Tibial nerve (tissue), 4 donors: ENCODE measurements at places on chromosomes 2 and 18.

GRCh38 chr2:147558620-147559019, 286.2 kb upstream of the ACVR2A start:
- H3K27me3 ChIP-seq = no peaks in the 10 kb centered on the region
- H3K36me3 ChIP-seq = no peaks in the 10 kb centered on the region
- H3K4me1 ChIP-seq = peaks cover 5% of the 10 kb centered on the region
- no peak for DNase-seq
- no peak overlapping the region for H3K4me3 ChIP-seq

- no peaks in the 10 kb centered on the region for H3K27me3 ChIP-seq
- H3K27ac ChIP-seq = no peak overlapping the region
Observed at GRCh38 chr18:12750076-12750714, 47.4 kb downstream of the PSMG2 start.

- no peak overlapping the region for H3K4me3 ChIP-seq
- no peaks in the 10 kb centered on the region for H3K27me3 ChIP-seq
- no peaks in the 10 kb centered on the region for H3K4me1 ChIP-seq
- H3K27ac ChIP-seq = no peak overlapping the region
- no peak for DNase-seq
Observed at GRCh38 chr2:47373747-47374146, 29.2 kb upstream of the MSH2 start.

DNA sequence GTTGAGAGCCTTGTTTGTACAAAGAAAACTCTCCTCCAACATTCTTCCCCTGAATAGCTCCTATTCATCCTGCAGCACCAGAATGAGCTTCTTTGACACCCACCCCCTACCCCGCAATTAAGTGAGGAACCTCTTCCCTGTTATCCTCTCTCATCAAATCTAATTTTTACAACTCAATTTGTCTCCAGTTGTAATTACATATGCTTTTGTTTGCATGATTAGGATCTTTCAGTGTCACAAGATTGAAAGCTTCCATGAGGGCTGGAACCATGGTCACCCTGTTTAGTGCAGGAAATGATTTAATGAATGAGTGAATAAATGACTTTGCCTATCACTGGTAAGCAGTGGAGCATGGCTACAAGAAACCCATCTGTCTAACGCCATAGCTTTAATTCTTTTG, 334.6 kb upstream of the KLHL29 start:
- H3K36me3 ChIP-seq = no peaks in the 10 kb centered on the region
- DNase-seq = no peak
- H3K27ac ChIP-seq = no peak overlapping the region
- no peak overlapping the region for H3K4me3 ChIP-seq

- H3K4me3 ChIP-seq = no peak overlapping the region
- no peaks in the 10 kb centered on the region for H3K4me1 ChIP-seq
- DNase-seq = no peak
- no peaks in the 10 kb centered on the region for H3K27me3 ChIP-seq
Observed at GRCh38 chr18:73509460-73509859, 638.2 kb downstream of the FBXO15 start.

DNA sequence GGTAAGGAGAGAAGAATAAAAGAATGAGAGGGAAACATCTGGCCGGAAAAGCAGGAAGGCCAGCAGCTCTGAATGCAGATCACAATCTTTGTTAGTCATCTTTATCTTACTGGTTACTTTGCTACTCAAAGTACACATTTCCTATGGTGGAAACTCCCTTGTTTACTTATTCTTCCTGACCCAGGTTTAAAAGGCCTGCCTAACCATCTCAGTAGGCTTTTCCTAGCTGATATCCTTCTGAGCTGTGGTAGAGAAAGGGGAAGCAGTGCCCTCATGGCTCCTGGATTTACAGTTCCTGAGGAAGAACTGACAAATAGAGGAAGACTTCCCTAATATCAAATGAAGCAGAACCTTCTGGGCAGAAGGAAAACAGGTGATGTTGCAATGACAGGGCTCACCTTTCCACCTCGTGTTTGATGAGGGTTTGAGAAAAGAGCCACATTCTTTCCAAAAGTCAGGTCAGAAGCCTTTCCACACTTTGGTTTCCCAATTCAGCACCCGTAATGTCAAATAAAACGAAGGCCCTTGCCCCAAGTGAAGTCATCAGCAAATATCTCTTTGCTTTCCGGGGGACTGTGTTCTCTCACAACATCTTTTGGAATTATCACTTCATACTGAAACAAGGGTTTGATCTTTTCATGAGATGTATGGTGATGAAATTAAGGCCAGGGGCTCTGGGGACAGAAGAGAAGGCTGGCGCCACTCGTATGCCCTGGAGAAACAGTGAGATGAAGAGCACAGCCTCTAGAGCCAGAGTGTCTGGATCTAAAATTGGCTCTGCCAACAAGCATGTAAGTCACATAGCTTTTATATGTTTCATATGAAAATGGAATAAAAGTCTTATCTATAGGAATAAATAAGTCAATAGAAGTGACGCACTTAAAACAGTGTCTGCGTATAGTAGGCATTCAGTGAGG, 26.7 kb upstream of the APOB start:
- no peaks in the 10 kb centered on the region for H3K36me3 ChIP-seq
- no peaks in the 10 kb centered on the region for H3K27me3 ChIP-seq
- DNase-seq = no peak
- H3K27ac ChIP-seq = no peak overlapping the region
- no peak overlapping the region for H3K4me3 ChIP-seq

- H3K4me3 ChIP-seq = no peak overlapping the region
- H3K27ac ChIP-seq = no peak overlapping the region
- DNase-seq = no peak
- H3K4me1 ChIP-seq = no peaks in the 10 kb centered on the region
Observed at GRCh38 chr2:232951891-232952290, 61.2 kb downstream of the NGEF start.

DNA sequence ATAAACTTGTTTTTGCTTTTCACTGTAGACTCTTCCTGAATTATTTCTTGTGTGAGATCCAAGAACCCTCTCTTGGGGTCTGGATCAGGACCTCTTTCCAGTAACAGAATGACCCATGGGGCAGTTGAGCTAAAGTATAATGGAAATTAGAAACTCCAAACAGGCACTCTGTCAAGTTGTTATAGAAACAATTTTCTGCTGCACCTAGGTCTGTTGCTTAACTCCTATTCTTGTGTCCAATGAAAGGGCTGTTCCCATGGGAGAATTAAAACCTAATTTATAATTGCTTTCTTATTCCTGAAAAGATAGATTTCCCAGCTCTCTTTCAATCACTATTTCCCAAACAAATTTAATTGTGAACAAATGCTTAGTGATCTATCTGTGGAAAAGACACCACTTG, 1341.3 kb upstream of the PIK3C3 start:
- no peaks in the 10 kb centered on the region for H3K4me1 ChIP-seq
- no peaks in the 10 kb centered on the region for H3K36me3 ChIP-seq
- no peak for DNase-seq
- H3K27me3 ChIP-seq = no peaks in the 10 kb centered on the region

- no peaks in the 10 kb centered on the region for H3K4me1 ChIP-seq
- DNase-seq = no peak
- H3K36me3 ChIP-seq = peaks cover 42% of the 10 kb centered on the region
- no peaks in the 10 kb centered on the region for H3K27me3 ChIP-seq
- no peak overlapping the region for H3K4me3 ChIP-seq
Observed at GRCh38 chr2:203396667-203397066, 68.5 kb downstream of the ABI2 start.

DNA sequence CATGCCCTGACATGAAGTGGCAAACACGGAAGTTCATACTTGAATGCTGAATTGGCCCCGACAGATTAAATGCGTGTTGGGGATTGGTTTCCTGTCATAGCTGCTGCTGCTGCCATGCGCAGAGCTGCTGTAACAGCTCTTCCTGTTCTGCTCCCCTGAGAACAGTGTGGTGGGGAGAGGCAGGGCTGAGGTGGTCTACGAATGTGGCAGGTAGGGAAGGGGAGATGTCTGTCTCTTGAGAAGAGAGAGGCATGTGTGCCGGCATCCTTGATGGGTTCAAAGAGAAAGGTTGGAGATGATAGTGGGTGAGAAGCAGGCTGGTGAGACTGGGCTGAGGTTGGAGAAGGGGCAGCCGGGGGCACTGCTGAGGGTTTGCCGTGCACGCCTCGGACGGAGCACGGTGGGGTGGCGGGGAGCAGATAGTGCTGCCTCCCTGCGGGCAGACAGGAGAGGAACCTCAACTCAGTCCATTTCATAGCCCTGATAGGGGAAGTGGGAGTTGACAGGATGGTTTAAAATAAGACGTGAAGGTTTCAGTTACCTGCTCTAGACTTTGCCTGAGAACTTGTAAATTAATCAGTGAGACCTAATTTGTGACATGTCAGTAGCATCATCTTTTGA, 46.1 kb downstream of the TMEM185B start:
- H3K4me1 ChIP-seq = no peaks in the 10 kb centered on the region
- peak overlapping the region; percentile 39 for H3K4me3 ChIP-seq
- no peaks in the 10 kb centered on the region for H3K27me3 ChIP-seq
- no peak for DNase-seq
- H3K36me3 ChIP-seq = no peaks in the 10 kb centered on the region
- no peak overlapping the region for H3K27ac ChIP-seq

GRCh38 chr2:114543236-114543766, 100.9 kb downstream of the DPP10 start:
- H3K4me1 ChIP-seq = no peaks in the 10 kb centered on the region
- no peaks in the 10 kb centered on the region for H3K27me3 ChIP-seq
- DNase-seq = peak; percentile 14
- no peaks in the 10 kb centered on the region for H3K36me3 ChIP-seq
- H3K4me3 ChIP-seq = no peak overlapping the region
- H3K27ac ChIP-seq = peak overlapping the region; percentile 39

- no peaks in the 10 kb centered on the region for H3K4me1 ChIP-seq
- DNase-seq = no peak
- H3K4me3 ChIP-seq = no peak overlapping the region
- peaks cover 61% of the 10 kb centered on the region for H3K36me3 ChIP-seq
- H3K27ac ChIP-seq = no peak overlapping the region
- no peaks in the 10 kb centered on the region for H3K27me3 ChIP-seq
Observed at GRCh38 chr2:72953976-72954375, 36.7 kb downstream of the EMX1 start.

DNA sequence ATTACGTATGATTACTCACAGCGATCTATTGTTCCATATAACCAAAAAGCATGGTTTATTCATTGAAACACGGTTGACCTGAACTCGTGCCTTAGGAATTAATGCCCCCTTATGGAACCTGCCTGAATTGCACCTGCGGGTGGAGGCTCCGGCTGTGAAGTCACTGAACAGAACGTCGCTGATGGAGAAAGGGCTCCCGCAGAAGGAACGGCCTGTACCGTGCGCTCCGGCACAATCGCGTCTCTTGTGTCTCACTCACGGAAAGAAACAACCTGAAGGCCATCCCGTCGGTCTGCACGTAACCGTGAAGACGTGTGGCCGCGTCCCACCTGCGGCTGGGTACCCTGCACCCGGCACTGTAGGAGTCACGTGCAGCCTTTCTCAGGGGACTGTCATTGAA, 133.1 kb downstream of the NFATC1 start:
- H3K27ac ChIP-seq = no peak overlapping the region
- peak; percentile 88 for DNase-seq
